ENCODE measurements at places on chromosomes 11 and 22.

DNA sequence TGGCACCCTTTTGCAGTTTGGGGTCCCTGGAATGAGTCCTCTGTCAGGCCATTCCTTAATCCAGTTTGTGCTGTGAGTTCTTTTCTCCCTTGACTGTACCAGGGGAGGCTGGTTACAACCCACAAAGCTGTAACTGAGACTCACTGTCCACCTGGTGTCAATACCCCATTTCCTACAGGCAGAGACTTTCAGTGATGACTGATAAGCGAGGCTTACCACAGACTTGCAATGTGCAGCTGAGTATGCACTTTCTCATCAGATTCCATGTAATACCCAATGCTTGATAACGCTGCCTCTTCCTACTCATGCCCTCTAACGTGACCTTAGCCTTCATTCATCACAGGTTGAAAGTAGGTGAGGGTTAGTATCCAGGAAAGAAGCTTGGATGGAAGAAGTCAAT is 120.1 kb downstream of the INSC start:
- no peak for DNase-seq

GRCh38 chr11:23263466-23263865 is 403.2 kb upstream of the CCDC179 start:
- DNase-seq: no peak

DNA sequence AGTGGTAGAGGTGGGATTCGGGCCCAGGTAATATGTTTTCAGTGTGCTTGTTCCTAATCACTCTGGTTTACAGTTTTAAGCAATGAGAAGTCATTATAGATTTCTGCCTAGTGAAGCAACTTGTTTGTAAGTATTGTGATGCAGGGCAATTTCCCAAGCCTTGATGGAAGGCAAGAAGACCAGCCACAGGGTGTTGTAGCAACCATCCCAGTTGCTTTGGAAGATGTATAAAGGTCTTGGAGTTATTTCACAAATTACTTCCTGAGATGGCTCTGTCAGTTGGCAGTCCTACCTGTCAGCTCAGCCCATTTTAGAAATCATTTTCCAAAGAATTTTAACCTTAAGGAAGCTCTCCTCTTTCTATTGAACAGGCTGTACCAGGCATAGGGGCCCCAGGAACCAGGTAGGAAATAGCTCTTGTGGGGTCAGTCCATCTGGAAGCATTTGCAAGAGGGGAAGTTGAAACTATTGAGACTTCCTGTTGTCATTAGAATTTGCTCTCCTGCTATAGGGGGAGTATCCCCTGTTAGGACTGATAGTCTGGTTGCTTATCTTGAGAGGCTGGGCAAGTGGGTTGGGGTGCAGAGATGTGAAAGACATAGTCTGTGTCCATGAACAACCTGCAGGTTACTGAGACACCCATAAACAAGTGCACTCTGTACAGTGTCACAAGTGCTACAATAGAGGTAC is 47.9 kb downstream of the STIM1 start:
- DNase-seq: no peak

GRCh38 chr11:47675851-47676250 is 33.5 kb upstream of the MTCH2 start:
- DNase-seq: no peak

DNA sequence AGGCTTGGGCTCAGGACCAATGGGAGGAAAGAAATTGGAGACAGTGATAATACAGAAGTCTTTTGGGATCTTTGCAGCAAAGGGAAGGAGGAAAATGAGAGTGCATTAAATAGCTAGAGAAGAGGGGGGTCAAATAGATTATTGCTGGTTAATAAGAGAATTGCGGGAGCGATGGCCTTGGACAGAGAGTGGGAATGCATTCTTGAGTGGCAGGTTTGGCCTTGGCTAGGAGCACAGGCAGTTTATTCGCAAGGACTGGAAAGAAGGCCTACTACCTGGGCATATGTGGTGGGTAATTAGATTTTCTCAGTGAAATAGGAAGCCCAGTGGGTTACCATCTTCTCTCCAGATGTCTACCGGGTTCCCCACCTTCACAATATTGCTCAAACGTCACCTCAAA is 3.5 kb upstream of the MEN1 start:
- DNase-seq: no peak

DNA sequence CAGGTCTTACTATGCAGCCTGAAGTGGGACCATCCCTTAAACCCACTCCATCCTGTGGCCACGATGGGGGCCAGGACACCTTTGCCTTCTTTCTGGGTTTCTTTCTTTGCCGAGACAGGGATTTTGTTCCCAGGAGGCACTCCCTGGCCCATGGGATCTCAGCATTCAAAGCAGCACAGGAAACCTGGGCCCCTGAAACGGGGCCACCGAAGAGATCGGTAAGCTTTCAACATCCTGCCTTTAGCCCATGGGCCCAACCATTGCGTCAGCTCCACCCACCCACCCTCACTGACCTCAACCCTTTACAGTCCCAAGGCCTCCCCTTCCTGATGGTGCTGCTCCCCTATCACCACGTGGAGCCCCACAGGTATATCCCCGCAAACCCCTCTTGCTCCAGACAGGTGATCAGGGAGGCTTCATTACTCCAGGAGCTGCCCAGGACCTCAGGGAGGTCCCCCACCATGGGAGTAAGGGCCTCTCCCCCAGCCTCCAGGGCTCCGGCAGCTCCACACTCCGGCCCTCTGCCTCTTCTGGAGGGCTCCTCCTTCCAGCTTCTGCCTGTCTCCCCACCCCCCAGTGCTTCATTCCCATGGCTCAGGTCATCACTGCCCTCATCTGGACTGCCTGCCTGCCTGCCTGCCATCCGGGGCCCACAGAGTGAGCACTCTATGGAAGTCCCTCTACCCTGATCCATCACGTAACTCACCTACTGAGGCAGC is 42.0 kb upstream of the TUB start:
- DNase-seq: no peak

- DNase-seq: no peak
Measured at GRCh38 chr11:84247926-84248325, 961.8 kb upstream of the CCDC90B start.

DNA sequence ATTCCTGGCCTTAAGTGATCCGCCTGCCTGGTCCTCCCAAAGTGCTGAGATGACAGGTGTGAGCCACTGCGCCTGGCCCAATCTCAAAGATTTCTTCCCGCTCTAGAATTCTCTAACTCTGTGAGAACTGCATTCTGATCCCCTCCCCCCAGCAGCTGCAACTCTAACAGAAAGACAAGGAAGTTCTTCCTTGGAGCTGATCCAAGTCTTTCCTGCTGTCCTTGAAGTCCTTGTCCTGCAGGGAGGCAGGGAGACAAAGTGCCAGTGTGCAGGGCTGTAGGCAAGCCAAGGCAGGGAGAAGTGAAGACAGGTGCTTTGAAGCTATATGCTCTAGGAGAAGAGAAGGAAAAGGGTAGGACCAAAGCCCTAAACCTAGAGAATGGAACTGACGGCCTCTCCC is 9.5 kb upstream of the GGA1 start:
- no peak for DNase-seq

- DNase-seq: no peak
Measured at GRCh38 chr11:81380395-81380794, 1353.3 kb downstream of the FAM181B start.

Data from CD4-positive, alpha-beta T cell treated with Interleukin-12 subunit alpha and Interleukin-12 subunit beta, for 1 hour (primary cell).